Hippocampal formation (tissue), 2 donors: ENCODE measurements at places on chromosomes 7 and 10.

- no peak for DNase-seq
Measured at GRCh38 chr7:13016036-13016581, 328.7 kb downstream of the ARL4A start.

- no peak for DNase-seq
Measured at GRCh38 chr10:125264757-125265578, 104.6 kb upstream of the CTBP2 start.

DNA sequence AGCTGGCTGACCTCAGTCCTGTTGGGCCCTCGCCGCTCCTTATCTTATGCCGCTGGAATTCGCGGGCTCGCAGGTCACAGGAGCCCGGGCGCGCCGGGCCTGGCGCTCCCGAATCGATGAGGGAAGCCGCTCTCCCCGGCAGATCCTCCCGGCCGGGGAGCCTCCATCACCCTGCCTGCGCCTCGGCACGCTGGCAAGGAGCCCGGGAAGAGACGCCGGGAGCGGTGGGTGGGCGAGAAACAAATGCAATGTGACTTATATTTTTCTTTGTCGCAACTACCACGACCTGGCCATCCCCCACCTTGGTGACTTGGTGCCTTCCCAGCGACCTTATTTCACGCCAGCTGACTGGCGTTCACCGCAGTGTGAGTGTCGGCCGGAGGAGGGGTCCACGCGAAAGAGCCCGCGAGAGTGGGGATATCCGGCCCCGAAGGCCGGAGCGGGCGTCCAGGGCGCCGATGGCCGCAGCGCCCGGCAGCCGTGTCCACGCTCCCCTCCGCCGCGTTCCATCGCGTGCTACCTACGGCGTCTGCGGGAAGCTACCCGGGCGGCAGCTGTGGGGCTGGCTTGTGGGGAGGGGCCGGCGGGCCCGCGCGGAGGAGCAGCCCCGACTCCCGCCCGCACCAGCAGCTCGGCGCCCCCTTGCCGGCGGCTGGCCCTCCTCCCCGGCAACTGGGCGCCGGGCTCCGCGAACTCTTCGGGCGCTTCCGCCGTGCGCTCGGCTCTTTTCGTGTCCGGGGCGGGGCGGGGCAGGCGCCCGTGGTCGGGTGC, 494 bp upstream of the BMPR1A start:
- DNase-seq: peak; percentile 86

GRCh38 chr7:133746847-133747246, 380.3 kb upstream of the LRGUK start:
- no peak for DNase-seq

- DNase-seq: no peak
Measured at GRCh38 chr10:15740261-15740660, 20.5 kb upstream of the ITGA8 start.
